ENCODE measurements at places on chromosomes 16 and 17.

DNA sequence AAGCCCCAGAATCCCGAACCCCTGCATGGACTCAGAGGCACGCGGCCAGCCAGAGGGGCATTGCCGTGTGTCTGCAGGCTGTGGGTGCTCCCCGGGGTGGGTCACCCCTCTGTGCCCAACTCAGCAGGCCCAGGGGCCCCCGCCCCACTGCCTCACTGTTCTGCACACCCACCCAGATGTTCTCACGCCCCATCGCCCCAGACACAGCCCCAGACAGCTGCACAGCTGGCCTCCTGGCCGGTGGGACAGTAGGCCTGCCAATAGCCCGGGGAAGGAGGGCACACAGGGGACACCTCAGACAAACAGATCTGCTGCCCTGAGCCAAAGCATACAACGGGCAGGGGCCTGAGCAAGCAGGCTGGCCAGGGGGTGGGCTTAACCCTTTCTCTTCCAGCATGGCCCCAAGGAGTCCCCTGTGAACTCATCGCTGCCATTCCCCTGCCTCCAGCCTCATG, 27.6 kb upstream of the NXPH3 start:
- no peak for DNase-seq

DNA sequence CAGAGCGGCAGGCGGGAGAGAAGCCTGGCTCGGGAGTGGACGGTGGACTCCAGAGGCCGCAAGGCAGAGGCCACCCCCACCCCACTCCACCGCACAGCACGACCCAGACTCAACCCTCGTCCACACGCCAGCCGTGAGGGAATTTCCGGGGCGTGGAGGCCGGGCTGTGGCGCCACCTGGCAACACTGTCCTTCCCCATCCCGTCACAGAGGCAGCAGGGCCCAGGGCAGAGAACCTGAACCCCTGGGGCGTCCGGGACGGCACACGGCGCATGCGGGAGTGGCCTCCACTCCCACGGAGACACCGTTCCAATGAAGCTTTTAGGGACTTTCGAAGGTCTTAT, 23.5 kb downstream of the GNPTG start:
- no peak for DNase-seq

- DNase-seq, result peak; percentile 58
Observed at GRCh38 chr17:69430488-69430887, 16.0 kb downstream of the MAP2K6 start.

- no peak for DNase-seq
Observed at GRCh38 chr16:48124266-48124665, 31.5 kb downstream of the ABCC12 start.

DNA sequence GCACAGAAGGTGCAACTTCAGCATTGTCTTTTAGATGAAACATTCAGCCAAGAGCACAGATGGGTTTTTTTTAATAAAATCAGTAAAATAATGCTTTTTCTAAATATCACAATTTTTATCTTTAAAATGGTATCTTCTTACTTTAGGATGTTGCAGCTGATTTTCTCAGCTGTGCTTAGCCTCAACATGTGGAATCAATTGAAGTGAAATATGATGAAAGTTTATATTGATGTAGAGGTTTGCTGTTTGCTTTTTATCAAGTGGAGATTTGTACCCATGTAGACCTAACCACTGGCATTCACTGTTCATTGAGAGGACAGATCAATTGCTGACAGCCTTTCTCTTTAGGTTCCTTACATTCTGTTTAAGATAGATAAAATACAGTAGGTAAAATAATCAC, 107.8 kb downstream of the CYB561 start:
- no peak for DNase-seq

GRCh38 chr17:18129041-18129502, 20.5 kb downstream of the MYO15A start:
- peak; percentile 52 for DNase-seq

- no peak for DNase-seq
Observed at GRCh38 chr16:7579454-7579853, 246.8 kb downstream of the RBFOX1 start.

DNA sequence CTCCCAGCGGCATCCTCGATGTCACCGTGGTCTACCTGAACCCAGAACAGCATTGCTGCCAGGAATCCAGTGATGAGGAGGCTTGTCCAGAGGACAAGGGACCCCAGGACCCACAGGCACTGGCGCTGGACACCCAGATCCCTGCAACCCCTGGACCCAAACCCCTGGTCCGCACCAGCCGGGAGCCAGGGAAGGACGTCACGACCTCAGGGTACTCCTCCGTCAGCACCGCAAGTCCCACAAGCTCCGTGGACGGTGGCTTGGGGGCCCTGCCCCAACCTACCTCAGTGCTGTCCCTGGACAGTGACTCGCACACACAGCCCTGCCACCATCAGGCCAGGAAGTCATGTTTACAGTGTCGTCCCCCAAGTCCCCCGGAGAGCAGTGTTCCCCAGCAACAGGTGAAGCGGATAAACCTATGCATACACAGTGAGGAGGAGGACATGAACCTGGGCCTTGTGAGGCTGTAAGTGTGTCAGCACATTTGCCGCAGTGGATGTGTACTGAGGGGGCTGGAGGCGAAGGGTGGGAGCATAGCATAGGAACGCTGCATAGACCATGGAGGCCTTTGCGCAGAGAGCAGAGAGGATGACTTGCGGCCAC, 3.3 kb upstream of the TEDC2 start:
- DNase-seq, result no peak
